ENCODE measurements at places on chromosomes 1 and 21.

DNA sequence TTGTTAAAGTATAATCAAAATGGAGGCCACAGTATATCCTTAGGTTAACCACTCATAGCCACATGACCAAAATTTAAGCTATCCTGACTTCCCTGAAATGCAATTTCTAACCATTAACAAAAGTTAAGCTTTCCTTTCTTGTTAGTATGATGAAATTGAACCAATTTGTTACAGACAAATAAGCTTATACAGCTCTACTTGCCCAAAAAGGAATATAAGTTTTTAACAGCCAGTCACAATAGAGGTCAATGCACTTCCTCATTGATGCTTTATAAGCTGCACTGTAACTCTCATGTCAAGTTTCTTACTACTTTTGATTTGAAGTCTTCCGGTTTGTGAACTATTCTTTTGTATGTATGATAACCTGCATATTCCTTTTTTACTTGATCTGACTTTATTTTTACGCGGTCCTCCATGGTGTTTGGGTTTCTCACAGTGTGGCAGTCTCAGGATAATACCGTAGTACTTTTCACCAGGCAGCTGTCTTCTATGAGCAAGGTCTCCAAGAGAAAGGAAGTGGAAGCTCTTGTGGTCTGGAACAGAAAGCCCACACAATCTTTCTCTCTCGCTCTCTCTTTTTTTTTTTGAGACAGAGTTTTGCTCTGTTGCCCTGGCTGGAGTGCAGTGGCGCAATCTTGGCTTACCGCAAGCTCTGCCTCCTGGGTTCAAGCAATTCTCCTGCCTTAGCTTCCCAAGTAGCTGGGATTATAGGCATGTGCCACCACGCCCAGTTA is 331.6 kb downstream of the SRGAP2C start:
- DNase-seq: peak; percentile 95

DNA sequence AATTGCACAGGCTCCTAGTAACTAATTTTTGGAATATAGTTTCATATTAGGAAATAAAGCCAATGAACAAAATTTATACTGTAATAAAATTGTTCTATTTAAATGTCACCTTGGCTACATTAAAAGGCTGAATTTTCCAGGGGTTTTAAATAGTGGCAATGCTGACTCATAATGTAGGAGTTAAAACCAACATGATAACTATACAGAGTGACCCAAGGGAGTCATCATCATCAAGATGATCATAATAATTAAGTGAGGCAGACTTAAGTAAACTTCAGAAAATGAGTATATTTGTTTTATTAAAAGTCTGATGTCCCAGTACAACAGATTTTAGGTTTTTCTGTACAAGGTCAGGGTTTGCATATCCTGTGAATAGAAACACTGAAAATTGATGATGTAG is 183.4 kb downstream of the PLPPR4 start:
- DNase-seq: no peak

DNA sequence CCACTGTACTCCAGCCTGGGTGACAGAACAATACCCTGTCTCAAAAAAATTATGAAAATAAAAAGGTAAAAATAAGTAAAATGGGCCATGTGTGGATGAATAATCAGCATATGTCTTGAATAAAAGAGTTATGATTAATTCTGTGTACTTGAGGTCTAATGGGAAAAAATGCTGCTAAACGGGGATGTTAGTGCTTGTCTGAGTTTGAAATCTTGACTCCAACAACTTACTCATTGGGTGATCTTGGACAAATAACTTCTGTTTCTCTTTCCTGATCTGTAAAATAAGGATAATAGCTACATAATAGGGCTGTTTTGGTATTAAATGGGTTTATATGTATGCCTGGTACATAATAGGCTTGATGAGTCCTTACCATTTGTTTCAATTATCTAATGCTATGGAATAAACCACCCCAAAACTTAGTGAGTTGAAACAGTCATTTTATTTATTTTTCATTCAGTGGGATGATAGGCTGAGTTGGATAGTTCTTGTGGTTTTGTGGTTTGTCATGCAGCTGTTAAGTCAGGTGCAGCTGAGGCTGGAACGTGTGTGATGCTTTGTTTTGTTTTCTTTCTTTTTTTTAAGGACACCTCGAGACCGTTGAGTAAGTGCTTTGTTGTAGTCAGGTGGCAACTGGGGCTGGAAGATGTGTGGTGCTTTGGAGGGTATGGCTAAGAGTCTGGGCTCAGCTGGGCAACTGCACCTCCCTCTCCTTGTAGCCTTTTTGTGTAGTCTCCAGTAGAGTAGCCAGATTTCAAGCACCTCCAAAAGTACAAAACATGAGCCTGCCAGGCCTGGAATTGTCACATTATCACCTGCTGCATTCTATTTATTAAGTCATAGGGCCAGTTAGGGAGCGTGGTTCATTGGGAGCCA is 4.9 kb downstream of the MDM4 start:
- DNase-seq: peak; percentile 99

DNA sequence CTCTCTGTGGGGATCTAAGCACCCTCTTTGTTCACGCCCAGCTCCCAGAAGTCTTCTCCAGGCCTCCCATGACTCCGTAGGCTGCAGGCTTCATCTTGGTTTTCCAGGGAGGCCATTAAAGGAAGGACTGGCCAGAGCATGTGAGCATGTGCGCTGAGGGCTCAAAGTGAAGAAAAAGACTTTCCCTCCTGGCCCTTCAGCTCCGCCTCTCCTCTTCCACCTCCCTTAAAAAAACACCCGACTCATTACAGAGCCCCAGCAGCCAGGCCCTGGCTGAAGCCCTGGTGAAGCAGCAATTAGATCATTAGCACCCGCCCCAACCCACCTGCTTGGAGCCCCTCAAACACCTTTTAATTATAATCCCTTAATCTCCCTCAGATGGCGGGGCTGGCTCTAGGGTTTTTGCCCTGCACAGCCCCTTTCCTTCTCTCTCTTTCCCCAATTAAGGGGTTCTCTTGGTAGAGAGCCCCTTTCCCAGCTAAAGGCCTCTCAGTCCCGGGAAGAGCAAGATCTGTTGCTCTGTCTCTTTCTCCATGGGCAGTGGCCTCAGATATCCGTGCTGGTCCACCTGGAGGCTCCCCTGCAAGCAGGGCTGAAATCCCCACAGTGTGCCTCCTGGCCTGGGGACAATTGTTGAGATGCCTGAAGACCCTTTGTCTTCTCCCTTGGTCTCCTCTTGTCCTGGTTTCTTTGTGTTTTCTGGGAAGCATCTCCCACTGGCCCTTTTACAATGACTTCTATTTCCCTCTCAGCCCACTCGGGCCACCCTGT is 30.5 kb downstream of the RHBG start:
- DNase-seq: no peak

- DNase-seq: no peak
Measured at GRCh38 chr1:99634971-99635624, 10.8 kb upstream of the PALMD start.

Measured in Jurkat, Clone E6-1 (cell line).